ENCODE measurements at places on chromosomes 11 and 22.

GRCh38 chr11:61833926-61834277, 5.8 kb downstream of the FADS2 start:
- no peak for DNase-seq

- no peak for DNase-seq
Observed at GRCh38 chr11:64178203-64178602, 7.8 kb upstream of the STIP1 start.

- DNase-seq, result no peak
Observed at GRCh38 chr11:118620529-118621070, 13.2 kb downstream of the PHLDB1 start.

DNA sequence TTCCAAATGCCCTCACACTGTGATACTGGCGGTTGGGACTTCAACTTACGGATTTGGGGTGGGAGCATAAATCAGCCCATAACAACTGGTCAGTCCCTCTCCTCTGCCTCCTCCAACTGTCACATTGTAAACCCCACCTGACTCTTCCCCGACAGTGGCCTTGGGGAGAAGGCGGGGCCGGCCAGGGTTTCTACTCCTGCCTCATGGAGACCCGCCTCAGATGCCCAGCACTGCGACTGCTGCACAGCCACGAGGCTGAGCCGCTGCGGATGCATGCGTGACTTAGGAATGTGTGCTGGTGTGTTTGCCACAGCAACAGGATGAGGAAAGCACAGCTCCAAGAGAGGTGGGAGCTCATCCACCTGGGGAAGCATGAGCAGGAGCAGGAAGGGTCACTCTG, 914.2 kb downstream of the NTM start:
- DNase-seq, result no peak

All from inflammatory macrophage treated with lipopolysaccharide for 1 hour (primary cell).